ENCODE measurements at places on chromosomes 16 and 17.

GRCh38 chr17:34378664-34379101, 15.7 kb upstream of the CCL1 start:
- peak; percentile 28 for DNase-seq

DNA sequence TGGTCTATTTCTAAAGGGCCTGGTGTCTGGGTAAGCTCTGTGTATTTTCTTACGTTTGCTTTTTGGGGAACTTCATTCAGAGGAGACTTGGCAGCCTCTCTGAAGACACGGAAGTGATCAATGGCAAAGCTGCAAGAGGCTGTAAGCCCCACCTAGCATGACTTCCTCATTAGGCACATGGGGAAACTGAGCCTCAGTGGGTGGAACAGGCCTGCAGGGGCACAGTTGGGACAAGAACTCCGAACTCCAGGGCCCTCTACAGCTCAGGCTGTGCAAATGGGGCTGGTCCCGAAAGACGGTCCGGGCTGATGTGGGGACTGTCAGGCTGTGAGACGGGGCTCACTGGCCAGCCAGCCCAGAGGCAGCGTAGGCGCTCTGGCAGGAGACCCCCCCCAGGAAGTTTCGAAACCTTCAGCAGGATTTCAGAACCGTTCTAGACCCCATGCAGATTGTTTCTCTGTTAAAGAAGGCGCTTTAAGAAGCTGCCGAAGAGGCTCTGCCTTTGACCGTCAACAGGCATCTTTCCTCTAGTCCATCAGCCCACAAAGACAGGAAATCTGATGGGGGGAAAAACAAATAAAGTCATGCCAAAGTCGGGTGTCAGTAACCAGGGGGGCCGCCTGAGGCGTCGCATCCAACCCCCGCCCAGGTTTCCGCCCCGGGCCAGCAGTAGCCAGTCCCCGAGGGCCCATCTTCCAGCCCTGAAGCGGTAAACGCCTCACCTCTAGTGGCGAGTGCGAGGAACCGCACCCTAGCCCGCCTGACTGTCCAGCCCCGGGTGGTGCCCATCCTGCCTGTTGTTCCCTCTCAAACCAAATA, 79.8 kb upstream of the TBC1D3K start:
- peak; percentile 66 for DNase-seq

- no peak for DNase-seq
Measured at GRCh38 chr17:81006891-81007290, 15.2 kb downstream of the CHMP6 start.

DNA sequence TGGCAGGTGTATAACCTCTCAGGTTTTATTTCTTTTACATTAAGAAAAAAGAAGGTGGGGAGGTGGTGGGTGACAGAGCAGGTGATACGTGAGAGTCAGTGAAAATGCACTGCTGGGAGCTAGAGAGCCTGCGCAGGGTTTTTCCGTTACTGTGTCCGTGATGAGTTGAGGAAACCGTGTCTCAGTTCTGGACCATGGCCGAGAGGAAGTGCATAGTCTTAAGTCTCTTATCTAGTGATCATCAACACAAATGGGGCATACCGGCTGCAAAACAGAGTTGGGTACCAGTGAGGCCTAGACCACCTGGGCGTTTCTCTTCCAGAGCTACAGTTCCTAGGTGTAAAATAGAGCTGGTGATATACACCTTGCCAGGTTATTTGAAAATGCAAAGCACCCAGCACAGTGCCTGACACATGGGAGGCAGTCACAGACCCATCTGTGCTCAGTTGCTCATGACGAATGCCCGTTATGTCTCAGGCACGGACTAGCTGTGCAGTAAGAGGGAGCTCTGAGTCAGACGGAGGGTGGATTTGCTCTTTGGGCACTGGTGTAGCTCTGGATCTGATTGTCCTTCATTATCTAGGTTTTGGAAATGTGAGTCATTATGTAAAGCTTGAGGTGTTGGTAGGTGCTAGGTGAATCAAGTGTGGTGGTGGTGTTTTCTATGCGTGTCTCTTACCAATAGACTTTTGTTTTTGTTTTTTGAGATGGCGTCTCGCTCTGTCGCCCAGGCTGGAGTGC, 60.9 kb downstream of the RPTOR start:
- no peak for DNase-seq

DNA sequence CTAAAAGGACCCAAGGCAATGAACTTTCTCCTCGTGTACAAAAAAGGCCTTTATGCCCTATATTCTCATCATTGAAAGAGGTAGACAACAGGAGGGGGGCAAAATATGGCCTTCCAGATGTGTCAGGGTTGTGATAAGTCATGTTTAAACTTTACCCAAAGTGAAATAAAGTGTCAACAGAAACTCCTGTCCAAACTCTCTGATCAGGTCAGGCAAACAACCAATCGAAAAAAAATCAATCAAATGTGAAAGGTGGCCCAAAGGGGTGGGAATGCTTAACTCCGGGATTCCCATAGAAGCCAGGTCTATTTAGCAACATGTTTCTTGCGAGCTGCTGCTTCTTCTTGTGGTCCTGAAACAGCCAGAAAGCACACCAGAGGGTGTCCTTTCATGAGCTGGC, 49.5 kb upstream of the SOX9 start:
- DNase-seq, result no peak

GRCh38 chr16:67537636-67538591, 9.3 kb downstream of the RIPOR1 start:
- peak; percentile 73 for DNase-seq

DNA sequence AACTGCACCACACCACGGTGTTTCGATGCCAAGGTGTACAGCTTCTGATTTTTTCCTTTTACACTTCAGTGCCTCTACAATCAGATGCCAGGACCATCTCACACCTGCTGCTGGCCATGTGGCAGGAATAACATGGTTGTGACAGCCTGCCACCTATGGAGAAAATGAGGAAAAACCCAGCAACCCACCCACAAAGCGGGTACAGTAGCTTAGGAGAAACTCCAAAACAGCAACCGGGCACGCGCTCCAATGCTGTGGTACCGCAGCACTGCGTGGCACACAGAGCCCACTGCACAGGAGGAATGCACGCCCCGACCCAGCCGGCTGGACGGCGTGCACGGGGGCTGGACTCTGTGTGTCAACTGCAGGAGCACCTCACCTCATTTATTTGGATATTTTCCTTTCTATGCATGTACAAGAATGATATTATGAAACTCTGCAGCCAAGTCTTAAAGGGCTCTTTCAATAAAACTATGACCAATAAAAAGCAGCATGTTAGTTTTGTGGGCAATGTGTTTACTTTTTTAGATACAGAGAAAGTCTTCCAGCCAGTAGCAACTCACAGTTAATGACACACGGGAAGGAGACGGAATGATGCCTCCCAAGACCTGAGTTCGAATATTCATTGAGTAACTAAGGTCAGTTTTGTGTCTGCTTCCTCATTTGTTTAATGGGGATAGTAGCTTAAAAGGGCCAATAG, 45.9 kb downstream of the MAP1LC3B start:
- no peak for DNase-seq

DNA sequence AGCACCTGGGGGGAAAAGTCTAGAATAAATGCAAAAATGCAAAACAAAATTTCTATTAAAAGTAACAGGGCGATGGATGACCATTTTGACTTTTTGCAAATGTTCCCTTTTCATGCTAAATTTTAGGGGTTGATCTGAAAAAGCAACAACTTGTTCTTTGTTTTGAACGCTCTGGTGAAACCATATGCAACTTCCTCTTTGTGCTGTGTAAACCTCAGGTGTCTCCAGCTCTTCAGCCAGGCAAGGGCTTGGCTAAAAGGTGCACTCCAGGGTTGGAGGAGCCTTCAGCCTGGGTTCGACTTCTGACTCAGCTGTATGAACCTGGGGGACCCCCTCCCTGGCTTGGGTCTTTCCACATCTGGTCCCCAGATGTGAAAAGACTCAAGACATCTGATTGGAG, 9.5 kb downstream of the IRF8 start:
- no peak for DNase-seq

DNA sequence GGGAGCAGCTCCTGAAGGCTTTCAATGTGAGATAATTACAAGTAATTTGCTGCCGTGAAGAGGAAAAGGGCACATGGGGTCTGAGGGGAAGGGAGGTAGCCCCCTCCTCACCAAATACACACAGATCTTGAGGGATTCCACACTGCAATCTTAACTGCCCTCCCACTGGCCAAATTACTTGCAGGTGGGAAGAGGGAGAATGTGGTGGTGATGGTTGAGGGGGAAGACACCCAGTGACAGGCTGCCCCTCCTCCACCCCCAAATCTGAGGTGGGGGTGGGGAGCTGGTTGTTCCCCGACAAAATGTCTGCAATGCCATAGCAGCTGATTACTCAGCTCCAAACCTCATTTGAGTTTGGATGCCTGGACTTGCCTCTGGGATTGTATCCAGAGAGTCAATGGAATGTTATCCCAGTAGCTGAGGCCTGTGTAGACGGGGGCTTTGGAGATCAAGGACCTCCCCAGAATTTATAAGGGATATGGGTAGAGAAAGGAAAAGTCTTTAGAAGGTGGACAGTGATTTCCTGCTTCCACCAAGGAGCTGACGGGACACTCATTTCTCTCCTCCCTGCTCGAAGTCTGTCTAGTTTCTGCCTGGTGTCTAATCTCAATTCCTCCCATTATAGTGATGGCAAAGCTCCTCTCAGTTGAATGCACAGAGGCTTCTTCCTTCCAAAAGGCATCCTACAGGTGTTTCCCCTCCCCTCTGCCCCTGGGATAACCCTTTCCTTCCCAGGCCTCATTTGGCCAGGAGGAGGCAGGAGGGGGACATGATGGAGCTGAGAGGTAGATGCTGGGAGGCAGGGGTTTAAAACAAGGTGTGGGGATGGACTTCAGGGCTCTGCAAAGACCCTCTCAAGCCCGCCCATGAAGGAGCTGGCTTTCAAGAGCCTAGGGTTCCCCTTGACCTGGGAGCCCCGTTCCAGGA, 8.7 kb downstream of the DLX4 start:
- DNase-seq, result no peak

GRCh38 chr16:23561586-23561985, 4.1 kb downstream of the UBFD1 start:
- no peak for DNase-seq

- DNase-seq, result no peak
Measured at GRCh38 chr17:17951524-17951923, 20.7 kb downstream of the TOM1L2 start.

DNA sequence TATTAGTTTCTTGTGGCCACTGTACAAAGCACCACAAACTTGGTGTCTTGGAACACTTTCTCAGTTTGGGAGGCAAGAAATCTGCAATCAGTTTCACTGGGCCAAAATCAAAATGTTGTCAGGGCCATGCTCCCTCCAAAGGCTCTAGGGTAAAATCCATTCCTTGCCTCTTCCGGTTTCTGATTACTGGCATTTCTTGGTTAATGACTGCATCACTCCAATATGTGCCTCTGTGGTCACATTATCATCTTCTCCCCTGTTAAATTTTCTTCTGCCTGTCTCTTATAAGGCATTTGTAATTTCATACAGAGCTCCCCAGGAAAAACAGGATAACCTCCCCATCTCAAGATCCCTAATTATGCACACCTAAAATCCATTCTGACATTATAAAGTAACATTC, 34.8 kb downstream of the ZNF287 start:
- no peak for DNase-seq

- DNase-seq, result peak; percentile 30
Measured at GRCh38 chr17:14201021-14201987, 35.4 kb downstream of the CDRT15 start.

GRCh38 chr17:37067555-37068111, 118.9 kb downstream of the AATF start:
- peak; percentile 71 for DNase-seq

DNA sequence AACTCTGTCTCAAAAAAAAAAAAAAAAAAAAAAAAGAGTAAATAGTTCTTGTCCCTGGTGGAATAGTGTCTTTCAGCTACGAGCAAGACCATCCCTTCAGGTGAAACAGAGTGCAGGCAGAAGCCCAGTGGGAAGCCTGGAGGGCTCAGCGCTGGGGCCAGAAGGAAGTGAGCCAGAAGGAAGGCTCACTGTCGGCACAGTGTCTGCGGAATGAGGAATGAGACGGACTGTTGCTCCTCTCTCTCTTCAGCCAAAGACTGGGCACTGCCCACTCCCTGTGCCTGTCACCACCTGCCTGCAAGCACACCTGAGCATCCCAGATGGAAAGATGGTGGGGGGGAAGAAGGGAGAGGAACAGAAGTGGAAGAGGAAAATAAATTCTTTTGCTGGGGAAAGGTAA, 7.5 kb downstream of the RSL1D1 start:
- no peak for DNase-seq

DNA sequence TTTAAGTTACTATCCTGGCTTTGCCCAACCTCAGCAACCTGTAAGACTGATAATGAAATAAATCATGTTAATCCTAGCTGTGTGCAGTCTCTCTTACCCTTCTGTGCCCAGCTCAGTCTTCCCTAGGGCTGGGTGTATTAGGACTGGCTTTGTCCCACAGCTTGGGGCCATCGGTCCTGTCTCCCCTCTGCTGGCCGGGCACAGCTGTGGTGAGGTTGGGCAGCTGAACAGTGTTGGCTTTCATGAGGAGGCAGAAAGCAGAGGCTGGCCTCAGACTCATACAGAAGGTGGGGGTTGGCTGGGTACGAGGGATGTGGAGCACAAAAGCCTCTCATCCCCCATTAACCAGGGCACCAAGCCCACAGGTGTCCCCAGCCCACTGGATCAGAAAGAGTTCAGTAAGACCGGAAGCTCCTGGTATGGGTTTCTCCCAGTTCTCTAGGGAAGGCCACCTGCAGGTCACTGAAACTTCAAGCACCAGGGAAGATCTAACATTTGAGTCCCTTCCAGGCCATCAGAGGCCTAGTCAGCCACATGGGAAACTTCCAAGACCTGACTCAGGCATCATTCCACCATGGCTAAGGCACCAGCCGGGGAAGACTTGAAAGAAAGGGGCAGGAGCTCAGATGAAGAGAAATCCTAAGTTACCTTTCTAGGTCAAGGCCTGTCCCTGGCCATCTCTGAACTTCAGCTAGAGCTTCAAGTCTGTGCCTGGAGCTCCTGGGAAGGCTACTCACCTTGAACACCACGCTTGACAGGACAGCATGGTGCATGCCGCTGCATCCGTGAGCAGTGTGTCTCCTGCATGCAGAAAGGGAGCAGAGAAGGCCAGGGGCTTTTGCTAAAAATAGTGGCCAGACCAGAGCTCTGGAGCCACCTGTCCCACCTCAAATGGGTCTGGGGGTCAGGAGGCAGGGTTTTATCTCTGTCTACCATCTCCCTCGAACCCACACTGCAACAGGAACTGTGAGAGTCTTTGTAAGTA, 8.8 kb downstream of the CNP start:
- no peak for DNase-seq

DNA sequence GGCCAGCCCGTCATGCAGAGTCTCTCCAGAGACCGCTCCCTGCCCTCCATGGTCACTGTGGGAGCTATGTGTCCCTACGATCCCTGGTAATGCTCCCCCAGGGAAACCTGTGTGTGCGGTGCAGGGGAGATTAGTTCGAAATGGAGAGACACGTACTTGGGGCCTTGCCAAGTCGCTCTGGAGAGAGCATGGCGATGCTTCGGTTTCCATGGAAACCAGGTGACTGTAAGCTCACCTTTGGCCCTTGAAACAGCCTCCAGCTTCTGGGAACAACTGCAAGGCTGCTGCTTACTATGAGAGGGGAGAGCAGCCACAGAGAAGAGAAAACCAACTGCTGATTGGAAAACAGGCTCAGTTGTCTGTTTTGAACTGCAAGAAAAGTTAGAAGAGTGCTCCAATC, 879.7 kb upstream of the EEF2KMT start:
- DNase-seq, result no peak
